Endothelial cell of umbilical vein (primary cell): ENCODE measurements at places on chromosomes 2 and 18. TPM values are rescaled to one million over a fixed set of nuclear protein-coding genes. Genes with fewer than 3 reads are reported as not detected.

FAP gene
- 2.0 TPM in 1 of 2 replicates, not detected in the other for total RNA-seq

DNA sequence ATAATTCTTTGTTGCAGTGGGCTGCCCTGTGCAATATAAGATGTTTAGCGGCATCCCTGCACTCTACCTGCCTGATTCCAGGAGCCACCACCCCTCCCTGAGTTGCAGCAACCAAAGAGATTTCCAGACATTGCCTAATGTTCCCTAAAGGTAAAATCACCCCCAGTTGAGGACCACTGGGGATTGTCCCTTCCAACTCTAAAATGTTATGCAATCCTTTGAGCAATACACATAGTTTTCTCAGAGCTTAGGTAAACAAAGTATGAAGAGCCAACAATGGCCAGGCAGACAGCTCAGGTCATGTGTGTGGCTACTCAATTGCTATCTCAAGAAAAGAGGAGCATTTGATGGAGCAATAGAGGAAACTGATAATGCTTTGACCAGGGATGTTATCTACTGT, 87.0 kb downstream of the XDH start:
- H3K36me3 ChIP-seq = no peaks in the 10 kb centered on the region
- H3K4me3 ChIP-seq = no peak overlapping the region
- H3K27me3 ChIP-seq = peaks cover 5% of the 10 kb centered on the region
- no peak for DNase-seq

DNA sequence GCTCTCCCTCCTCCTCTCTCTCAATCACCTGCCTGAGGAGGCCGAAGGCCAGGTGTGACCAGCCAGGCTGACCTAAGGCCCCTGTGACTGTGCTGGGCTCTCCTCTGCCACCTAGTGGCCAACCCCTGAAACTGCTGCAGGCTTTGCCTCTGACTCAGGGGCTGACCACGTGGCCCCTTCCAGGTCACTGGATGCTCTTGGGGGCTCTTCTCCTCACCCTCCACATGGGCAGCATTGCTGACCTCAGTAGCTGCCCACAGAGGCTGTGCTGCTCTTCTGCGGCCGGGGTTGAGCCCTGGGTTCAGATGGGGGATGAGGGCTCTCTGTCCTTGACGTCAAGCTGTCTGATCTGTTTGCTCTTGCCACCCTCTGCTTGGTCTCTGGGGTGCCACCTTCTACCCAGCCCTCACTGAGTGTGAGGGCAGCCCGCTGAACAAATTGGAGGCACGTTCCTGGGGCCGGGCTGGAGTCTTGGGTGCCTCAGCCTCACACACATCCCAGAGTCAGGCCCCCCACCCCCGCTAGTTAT, 122.7 kb downstream of the TWIST2 start:
- no peak overlapping the region for H3K4me3 ChIP-seq
- H3K36me3 ChIP-seq = no peaks in the 10 kb centered on the region
- DNase-seq = peak; percentile 66
- peaks cover 20% of the 10 kb centered on the region for H3K4me1 ChIP-seq

- H3K4me1 ChIP-seq = peaks cover 34% of the 10 kb centered on the region
- no peak for DNase-seq
Observed at GRCh38 chr2:25620711-25621110, 52.7 kb downstream of the DTNB start.

DNA sequence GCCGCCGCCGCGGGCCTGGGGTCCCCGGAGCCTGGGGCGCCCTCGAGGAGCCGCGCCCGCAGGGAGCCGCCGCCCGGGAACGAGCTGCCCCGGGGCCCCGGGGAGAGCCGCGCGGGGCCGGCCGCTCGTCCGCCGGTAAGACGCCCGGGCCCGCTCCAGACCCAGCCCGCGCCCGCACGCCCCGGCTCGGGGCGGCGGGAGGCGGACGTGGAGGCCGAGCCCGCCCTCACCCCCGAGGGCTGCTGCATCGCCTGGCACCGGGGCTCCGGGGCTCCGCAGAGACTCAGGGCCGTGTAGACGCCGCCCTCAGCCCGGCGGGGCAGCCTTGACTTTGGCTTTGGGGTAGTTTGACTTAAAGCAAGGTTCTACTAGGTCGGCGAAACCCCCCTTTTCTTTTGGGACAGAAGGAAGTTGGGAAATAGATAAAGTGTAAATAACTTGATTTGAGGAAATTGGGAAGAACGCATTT, 335 bp downstream of the ERFE start:
- no peaks in the 10 kb centered on the region for H3K36me3 ChIP-seq
- H3K27me3 ChIP-seq = peaks cover 3% of the 10 kb centered on the region
- H3K27ac ChIP-seq = no peak overlapping the region
- H3K4me1 ChIP-seq = no peaks in the 10 kb centered on the region
- H3K4me3 ChIP-seq = no peak overlapping the region

GRCh38 chr2:68135448-68136320, 22.0 kb upstream of the PNO1 start:
- DNase-seq = no peak
- H3K27ac ChIP-seq = no peak overlapping the region
- H3K36me3 ChIP-seq = peaks cover 2% of the 10 kb centered on the region
- H3K4me3 ChIP-seq = no peak overlapping the region
- no peaks in the 10 kb centered on the region for H3K4me1 ChIP-seq

NT5C1B gene
- total RNA-seq = not detected in 2 replicates

DNA sequence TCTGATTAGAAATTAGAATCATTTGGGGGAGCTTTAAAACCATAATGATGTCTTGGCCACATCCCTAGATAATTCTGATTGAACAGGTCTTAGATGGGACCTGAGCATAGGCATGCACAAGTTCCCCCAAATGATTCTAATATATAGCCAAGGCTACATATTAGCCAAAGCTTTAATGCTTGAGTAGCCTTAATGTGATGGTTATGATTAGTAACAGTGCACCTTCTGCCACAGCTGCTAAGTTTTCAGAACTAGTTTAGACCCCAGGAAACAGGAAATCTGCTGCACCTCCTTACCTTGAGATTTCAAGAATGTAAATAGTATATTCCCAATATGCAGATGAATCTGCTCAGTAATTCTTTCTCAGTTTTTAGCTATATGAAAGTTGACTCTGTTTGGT, 119.8 kb downstream of the PTPN4 start:
- no peak overlapping the region for H3K4me3 ChIP-seq
- H3K4me1 ChIP-seq = no peaks in the 10 kb centered on the region
- no peak for DNase-seq
- no peaks in the 10 kb centered on the region for H3K27me3 ChIP-seq
- H3K27ac ChIP-seq = no peak overlapping the region

GRCh38 chr18:79955302-79956075, 4.0 kb upstream of the SLC66A2 start:
- DNase-seq = no peak
- no peaks in the 10 kb centered on the region for H3K4me1 ChIP-seq
- H3K27ac ChIP-seq = no peak overlapping the region
- H3K4me3 ChIP-seq = no peak overlapping the region

DNA sequence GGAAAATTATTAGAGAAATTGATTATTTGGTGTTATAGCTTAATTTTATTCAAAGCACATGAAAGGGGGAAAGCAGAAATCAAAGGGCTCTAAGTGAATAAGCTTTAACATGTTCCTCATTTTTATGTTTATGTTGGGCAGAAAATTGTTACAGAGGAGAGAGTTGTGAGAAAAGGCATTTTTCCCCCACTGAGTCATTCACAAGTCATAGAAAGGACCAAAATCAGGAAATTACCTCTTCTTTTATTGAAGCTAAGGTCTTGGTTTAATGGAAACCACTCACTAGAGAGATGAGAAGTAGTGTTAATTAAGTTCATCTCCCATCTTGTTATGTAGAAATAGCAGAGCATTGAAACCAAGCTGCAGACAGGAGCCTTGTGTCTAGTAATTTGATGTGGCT, 175.3 kb upstream of the THUMPD2 start:
- H3K27ac ChIP-seq = no peak overlapping the region
- H3K4me1 ChIP-seq = no peaks in the 10 kb centered on the region
- peak; percentile 16 for DNase-seq
- no peaks in the 10 kb centered on the region for H3K27me3 ChIP-seq
- no peaks in the 10 kb centered on the region for H3K36me3 ChIP-seq

DNA sequence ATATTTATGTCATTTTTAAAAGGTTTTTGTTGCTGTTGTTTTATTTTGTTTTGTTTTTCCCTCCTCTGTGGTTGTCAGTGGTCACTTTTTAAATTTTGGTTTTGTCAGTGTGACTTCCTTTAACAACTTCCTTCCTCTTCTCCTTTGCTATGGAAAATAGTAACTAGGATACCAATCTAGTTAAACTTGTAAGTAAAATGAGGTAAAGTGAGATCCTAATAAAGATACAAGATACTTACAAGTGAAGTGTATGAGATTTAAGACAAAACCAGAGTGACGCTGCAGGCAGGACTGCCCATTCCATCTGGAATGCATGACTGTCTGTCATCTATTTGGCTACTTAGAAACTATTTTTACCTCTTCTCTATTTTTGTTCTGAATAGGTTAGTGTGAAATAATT, 30.6 kb upstream of the CREB1 start:
- DNase-seq = peak; percentile 23
- H3K27ac ChIP-seq = no peak overlapping the region
- H3K4me1 ChIP-seq = peaks cover 3% of the 10 kb centered on the region
- no peaks in the 10 kb centered on the region for H3K36me3 ChIP-seq

DNA sequence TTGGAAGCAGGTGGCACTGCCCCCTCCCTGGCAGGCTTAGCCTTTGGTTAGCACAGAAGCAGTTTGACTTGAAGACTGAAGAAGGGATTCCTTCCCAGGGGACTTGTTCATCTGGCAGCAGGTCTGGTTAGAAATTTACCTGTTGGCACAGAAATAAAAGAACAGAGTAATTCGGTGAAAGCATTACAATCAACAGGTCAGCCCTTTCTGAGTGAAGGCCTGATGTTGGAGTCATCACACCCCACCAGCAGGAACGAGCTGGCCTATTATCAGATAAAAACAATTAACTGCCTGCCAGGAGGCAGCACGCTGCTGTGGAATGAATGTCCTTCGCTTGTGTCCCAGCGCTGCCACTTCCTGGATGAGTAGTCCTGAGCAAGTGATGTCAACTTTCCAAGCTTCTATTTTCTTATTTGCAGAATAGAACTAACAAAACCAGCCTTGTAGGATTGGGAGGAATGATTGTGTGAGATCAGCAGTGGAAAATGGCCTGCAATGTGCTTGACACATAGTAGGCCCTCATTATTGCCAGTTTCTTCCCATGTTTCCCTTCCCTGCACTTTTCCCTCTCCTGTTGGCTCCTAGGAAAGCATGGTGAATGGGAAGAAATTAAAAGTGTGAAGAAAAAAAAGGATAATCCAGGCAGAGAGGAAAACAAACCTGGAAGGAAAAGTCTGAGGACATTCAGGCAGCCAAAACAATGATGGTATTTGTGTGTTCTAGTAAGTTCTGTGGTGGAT, 29.0 kb downstream of the LGALSL start:
- H3K27me3 ChIP-seq = peaks cover 13% of the 10 kb centered on the region
- no peak overlapping the region for H3K27ac ChIP-seq
- H3K36me3 ChIP-seq = no peaks in the 10 kb centered on the region
- no peak overlapping the region for H3K4me3 ChIP-seq

NMUR1 gene
- not detected in 2 replicates for total RNA-seq

COL6A3 gene
- not detected in 2 replicates for total RNA-seq

DNA sequence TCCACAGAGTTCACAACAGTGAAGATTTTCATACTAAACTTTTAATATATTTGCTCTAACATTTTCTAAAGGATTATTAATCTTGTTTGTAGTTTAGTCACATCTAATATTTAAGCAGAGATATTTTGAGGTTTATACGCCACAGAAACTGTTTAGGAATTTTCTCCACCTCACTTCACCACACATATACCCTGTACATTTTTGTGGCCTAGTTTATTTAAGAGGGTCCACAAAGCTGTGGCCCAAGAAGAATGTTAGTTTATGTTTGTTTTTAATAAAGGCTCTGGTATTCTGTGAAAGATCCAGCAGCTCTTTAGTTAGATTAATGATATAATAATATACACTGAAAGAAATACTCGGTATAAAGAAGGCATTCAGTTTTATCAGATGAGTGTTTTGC, 132.7 kb upstream of the TTC27 start:
- no peak for DNase-seq
- peaks cover 6% of the 10 kb centered on the region for H3K36me3 ChIP-seq
- no peak overlapping the region for H3K27ac ChIP-seq
- H3K4me1 ChIP-seq = no peaks in the 10 kb centered on the region
- H3K4me3 ChIP-seq = no peak overlapping the region
- no peaks in the 10 kb centered on the region for H3K27me3 ChIP-seq

SPATS2L gene
- total RNA-seq = 63.8 and 72.9 TPM in 2 replicates

STPG4 gene
- 0.21 and 0.53 TPM in 2 replicates for total RNA-seq

DNA sequence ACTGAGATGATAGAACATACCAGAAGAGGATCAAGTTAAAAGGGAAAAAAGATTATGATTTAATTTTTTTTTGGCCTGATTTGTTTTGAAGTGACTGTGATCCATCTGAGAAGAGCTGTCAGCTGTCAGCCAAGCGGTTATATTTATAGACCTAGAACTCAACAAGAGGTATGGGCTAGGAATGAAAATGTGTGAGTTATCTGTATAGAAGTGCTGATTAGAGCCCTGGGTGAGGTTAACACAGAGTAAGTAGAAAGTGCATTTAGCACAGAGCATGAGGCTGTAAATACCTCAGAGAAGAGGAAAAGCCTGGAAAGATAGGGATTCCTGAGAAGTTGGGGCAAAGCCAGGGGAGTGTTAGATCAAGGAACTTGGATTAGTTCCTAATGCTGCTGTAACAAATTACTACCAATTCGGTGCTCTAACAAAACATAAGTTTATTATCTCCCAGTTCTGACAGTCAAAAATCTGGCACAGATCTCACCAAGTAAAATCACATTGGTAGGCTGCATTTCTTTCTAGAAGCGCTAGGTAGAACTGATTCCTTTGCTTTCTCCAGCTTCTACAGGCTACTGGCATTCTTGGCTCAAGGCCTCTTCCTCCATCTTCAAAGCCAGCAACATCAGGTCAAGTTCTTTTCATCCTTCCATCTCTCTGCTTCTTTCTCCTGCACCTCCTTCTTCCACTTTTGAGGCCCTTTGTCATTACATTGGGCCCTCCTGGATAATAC, 197.4 kb upstream of the SPHKAP start:
- DNase-seq = no peak
- H3K27ac ChIP-seq = no peak overlapping the region

PKDCC gene
- 5.9 and 6.9 TPM in 2 replicates for total RNA-seq

PLCL1 gene
- 3.4 and 5.1 TPM in 2 replicates for total RNA-seq

SULT1C4 gene
- total RNA-seq = 28.2 and 29.3 TPM in 2 replicates

CNGA3 gene
- not detected in 2 replicates for total RNA-seq

DNA sequence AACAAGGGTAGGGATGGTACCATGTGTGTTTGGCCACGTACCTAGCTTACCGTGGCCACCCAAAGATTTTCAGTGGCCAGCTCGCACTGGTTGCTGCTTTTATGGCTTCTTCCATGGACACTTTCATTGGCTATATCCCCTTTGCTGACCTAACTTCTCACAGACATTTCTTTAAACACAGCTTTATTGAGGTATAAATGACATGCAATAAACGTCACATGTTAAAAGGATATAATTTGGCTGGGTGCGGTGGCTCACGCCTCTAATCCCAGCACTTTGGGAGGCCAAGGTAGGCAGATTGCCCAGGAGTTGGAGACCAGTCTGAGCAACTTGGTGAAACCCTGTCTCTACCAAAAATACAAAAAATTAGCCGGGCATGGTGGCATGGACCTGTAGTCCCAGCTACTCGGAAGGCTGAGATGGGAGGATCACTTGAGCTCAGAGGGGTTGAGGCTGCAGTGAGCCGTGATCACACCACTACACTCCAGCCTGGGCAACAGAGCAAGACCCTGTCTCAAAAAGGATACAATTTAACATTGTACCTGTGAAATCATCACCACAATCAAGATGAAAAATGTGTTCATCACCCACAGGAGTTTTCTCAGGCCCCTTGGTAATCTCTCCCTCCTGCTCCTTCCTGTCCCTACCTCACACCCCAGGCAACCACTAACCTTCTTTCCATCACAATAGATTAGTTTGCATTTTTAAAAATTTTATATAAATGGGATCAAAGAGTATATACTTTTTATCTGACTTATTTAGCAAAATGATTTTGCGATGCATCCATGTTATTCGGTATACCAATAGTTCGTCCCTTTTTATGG, 127.8 kb upstream of the PPP1CB start:
- no peak overlapping the region for H3K4me3 ChIP-seq
- H3K4me1 ChIP-seq = peaks cover 16% of the 10 kb centered on the region
- no peak overlapping the region for H3K27ac ChIP-seq
